ENCODE measurements at places on chromosomes 6 and 20.

- no peak for DNase-seq
Measured at GRCh38 chr6:88612631-88613030, 350.8 kb downstream of the RNGTT start.

DNA sequence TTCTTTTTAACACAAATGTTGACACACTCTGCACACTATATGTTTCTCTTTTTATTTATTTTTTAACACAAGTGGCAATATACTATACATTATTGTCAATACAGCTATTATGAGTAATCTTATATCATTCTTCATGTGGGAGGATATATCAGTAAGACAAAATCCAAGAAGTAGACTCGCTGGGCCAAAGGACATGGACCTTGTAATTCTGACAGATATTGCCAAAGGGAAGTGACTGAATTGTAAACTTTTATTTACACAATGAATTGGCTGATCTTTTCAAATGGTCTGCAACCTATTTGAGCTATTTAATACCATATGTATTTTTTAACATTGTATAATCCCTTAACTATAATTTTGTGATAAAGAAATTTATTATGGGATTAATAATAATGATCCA is 56.0 kb downstream of the CCDC170 start:
- DNase-seq = no peak

DNA sequence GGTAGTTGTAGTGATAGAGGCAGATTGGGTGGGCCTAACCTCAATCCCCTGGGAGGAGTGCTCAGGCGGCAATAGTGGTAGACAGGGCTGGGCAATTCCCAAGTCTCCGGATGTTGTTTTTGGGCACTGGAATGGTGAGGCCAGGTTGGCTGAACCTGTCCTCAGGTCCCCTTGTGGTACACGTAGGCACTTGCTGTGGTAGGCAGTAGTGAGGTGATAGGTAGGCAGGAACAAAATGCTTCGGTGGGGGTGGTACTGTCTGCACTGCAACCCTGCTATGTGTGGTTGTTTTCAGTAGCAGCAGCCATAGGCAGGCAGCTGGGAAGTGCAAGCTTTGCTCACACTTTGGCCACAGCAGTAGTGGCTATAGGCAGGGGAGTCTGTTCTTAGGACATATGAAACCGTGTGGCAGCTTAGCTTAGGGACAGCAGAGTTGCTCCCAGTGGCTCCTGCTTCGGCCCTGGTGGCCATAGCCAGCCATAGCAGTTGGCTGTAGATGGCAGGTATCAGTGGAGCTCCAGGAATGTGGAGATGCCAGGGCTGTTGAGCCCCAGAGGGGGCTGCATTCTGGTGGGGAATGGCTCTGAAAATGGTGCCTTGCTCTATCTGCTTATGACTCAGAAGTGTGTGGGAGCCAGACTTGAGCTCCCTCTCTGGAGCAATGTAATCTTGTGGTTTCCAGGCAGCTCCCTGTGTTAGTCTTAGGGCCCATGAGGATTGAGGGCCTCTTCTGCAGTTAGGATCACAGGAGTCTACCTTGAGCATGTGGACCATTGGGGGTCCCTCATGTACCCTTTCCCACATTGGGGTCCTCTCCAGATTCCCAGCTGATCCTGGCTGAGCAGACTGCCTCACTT is 241.8 kb upstream of the BMP2 start:
- no peak for DNase-seq

DNA sequence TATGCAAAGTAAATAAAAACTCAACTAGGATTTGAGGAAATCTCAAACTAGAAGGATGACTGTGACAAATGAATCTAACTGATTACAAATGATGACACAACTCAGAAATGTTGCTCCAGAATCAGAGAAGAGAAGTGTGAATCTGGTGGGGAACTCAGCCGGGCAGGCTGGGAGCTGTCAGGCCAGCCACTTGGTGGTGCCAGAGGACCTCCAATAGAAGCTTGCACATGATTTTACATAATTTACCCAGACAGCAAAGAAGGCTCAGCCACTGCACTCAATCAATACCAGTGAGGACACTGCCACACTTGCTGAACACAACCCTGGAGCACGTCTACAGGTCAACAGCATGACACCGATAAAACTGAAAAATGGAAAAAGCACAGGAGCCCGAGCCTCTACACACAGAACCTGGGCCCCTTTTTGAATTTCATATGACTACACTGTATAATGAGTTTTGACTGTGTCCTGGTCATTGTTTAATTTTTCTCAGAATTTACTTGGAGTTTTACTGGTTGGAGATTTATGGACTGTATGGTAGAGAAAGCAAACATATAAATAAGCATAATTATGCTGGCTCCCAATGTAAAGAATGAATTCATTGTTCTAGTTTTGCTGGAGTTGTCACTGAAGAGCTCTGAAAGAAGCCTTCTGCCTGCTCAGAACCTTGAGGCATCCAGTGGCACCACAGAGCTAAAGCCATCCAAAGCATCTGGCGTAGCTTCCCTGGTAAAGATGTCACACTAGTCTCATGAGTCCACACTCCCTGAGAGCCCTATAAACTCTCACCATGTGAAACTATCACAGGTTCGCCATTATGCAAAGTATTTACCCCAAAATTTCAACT is 296.5 kb downstream of the THBS2 start:
- DNase-seq = peak; percentile 53

GRCh38 chr6:74805916-74806696 is 399.7 kb downstream of the COL12A1 start:
- no peak for DNase-seq

GRCh38 chr6:139395891-139396301 is 21.4 kb upstream of the CITED2 start:
- no peak for DNase-seq

DNA sequence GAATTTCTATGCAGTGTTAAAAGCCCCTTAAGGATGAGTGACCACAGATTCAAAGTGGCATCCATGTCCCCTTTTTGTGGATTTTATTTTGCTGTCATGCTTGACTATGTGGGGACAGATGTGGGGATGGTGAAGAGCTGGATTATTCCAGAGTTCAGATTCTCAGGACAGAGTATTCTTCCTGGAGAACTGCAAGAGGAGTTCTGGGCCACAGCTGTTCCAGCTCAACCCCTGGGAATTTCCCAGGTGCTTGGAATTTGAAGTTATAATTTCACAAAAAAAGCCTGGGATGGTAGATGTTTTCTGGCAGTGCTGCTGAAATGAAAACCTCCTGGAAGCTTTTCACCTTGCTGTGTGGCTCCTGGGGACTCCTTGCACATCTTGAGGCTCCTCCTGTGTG is 671.8 kb upstream of the MARCKS start:
- DNase-seq = no peak

DNA sequence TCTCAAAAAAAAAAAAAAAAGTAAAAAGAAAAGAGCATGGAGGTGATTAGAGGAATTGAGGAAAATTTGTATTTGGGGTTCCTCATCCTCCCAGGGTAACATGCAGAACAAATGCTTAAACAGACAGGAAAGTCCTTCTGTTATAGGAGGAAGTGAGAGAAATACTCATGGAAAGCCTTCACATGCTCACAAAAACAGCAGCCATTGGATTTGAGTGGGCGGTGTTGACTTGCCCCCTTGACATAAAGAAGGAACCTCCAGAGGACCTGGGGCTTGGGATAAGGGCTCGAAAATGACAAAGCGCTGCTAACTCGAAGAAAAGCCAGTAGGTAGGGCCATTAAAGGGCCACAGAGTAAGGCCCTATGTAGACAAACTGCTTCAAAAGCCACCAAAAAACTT is 17.5 kb upstream of the SAMHD1 start:
- DNase-seq = no peak

- DNase-seq = no peak
Measured at GRCh38 chr6:1726341-1726768, 116.6 kb downstream of the FOXC1 start.

GRCh38 chr6:94478133-94479005 is 1059.0 kb upstream of the EPHA7 start:
- no peak for DNase-seq

DNA sequence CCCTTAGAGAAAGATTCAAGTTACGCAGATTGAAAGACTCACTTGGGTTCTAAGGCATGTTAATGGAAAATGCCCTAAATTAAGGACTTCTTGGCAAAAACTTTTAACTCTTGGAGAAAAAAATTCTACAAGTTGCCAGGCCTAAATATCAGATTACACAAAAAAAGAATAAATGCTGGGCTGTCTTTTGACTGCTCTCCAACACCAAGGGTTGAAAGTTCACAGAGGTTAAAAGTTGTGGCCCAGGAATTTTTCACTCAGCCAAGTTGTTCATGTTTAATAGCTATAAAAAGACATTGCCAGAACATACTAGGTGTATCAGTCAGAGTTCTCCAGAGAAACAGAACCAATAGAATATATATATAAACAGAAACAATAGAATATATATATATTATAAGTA is 268.4 kb upstream of the PRND start:
- no peak for DNase-seq

- no peak for DNase-seq
Measured at GRCh38 chr6:38573801-38574395, 65.8 kb downstream of the BTBD9 start.

- no peak for DNase-seq
Measured at GRCh38 chr6:151111670-151112069, 128.1 kb upstream of the AKAP12 start.

Measured in renal cortical epithelial cell (primary cell).